Testis (tissue), 5 donors: ENCODE measurements at places on chromosomes 13 and 19.

GRCh38 chr13:49681842-49682435, 9.3 kb downstream of the EBPL start:
- DNase-seq = no peak

DNA sequence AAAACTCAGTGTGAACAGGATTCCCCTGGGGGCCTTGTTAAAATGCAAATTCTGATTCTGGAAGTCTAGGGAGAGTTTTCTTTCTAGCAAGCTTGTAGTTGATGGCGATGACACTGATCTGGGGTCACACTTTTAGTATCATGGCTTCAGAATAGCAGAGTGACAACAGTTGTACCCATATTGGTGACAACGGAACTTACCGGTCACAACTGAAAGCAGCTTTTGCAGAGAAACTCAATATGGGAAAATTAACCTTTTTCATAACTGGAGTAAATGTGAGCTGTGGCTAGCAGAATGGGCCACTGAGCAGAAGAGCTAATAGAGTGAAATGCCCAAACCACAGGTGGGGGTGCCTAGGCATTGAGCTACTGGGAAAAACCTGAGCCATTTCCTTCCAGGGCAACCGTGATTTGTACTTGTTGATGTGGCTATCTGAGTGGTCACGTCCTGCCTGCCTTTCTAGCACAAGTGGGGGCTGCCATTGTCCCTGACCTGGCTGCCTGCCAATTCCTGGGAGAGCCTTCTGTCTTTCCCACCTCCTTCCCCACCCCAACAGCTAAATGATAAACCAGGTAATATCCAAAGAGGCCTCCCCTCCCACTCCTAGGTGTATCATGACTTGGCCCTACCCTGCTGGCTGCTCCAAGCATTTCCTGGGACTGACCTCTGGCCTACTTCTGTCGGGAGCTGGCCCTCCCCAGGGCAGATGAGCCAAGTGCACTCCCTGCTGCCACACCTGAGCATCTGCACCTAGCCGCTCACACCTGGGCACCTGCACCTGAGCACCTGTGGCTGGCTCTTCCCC, 1.7 kb upstream of the SLC10A2 start:
- DNase-seq = no peak

DNA sequence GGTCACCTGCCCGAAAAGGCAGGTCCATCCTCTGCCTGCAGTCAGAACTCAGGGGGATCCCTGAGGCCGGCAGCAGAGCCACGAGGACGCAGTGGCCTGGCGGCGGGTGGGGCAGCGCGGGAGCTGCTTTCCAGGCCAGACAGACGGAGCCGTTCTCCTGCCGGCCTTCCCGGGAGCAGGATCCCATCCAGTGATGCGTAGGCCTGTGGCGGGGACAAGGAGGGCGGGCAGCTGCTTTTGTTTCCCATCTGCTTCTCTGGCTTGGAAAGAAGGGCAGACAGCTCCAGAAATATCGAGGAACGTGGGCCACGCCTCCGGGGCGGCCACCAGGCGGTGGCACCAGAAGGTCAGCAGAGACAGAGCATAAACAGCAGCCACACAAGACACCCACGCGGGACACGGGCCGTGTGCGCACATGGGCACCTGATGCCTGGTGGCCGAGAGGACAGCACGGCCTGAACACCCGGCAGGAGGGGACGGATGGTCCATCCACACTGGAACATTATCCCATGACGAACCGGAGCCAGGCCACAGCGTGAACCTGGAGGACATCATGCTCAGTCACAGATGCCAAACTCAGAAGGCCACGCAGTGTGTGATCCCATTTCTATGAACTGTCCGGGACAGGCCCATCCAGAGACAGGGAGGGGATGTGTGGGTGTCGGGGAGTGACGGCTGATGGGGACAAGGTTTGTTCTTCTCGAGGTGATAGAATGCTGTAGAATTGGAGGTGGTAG, 13.9 kb upstream of the MKNK2 start:
- DNase-seq = peak; percentile 67

GRCh38 chr13:110536006-110536693, 25.4 kb downstream of the RAB20 start:
- peak; percentile 54 for DNase-seq

DNA sequence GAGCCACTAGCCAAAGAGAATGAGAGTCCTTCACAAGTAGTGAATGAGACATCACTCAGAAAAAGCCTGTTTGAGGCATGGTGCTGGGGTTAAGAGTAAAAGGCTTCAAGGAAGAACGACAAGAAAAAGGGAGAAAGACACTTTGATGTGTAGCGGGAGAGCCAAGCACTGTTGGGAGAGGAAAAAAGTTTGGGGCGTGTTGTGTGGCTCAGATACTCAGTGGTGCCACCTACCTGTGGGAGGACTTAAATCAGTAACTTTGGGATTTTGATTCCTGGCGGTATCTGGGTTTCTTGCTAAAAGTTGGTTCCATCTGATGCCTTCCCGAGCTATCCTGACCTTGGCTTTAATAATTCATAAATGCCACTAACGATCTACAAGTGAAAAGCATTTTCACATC, 12.3 kb downstream of the ELSPBP1 start:
- peak; percentile 39 for DNase-seq

DNA sequence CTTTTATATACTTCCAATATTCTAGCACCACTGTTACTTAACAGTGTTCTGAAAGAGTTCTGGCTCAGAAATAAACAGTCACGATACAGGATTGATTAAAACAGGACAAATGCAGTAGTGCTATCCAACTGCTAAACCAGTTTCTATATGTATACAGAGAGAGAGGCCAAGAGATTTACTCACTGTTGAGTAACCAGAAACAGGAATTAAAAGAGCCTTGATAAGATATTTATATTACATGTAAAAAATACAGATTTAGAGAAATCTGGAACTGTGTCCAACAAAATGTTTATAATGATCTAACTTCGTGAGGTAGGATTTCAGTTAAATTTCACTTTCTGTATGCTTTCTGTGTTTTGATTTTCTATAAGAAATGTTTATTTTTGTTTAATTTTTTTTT, 116.6 kb downstream of the CDK8 start:
- DNase-seq = no peak

- peak; percentile 36 for DNase-seq
Measured at GRCh38 chr19:45440873-45441654, 17.3 kb upstream of the ERCC1 start.

DNA sequence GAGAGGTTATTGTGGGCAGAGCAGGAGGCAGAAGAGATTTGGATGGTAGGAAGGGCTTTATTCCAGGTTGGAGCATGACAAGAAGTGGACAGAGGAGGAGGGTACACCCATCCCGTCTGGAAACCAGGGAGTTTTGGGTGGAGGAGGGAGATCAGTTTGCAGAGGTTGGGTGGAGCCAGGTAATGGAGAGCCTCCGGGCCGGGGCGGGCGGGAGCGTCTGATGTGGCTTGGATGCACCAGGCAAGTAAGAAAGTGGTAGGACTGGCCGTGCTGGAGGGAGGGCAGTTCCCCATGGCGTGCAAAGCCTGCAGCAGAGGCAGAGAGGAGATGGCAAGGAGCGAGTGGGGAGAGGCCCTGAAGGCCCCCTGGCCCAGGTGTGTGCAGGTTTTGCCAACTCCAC, 10.9 kb downstream of the IGFLR1 start:
- DNase-seq = no peak

DNA sequence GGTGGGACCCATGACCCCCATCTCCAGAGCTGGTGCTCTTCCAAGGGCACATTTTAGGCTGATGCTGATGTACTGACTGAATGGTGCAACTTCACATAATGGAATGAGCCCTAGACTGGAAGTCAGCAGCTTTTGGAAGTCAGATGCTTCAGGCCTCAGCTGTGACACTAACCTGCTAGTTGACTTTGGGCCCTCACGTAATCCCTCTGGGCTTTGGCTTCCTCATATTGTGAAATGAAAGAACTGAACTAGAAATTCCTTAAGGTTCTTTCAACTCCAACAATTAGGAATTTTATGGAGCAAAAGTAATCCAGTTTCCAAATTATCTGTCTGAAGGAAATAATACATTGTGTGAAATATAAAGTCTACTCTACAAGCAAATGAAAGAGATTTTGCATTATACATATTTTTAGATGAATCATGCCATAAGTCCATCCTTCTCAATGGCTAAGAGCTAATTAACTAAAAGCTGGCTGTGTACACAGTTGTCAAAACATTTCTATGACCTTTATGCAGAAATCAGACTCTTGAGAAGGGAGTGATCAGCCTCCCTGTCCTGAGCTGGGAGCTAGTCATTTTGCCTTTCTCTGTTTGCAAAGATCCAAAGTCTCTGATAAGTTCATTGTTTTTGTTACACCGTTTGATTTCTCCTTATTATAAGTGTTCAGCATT, 204.2 kb downstream of the DCLK1 start:
- no peak for DNase-seq

DNA sequence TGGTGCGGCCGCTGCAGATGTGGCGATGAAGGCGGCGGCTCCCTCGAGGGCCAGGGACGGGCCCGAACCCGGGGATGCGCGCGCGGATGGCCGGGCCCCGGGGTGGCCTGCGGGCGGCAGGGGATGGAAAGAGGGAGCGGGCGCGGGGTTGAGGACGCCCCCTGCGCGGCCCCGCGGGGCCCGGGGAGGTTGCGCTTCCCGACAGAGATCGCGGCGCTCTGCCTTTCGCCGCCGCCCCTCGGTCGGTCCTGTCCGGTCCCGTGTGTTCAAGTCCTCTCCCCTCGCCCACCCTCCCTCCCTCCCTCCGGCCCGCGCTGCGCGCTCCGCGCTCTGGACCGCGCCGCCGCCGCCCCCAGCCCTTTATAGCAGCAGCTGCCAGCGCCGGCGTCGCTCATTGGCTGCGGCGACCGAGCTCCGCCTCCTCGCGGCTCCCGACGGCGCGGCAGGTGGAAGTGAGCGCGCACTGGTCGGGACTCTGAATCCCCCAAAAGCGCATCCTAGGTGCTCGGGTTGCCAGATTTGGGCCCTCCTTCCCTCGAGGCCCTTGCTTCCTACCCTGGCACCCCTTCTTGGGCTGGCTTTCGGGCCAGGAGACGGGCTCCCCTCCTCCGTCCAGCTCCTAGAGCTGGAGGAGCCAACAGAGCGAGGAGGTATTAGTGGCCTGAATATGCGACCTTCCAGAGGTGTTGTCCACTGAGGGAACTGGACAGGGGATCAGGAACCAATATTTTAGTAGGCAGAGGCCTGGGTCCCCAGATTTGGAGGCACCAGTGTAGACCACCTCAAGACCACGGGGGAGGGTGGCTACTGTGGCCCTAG, at the start of gene ELAVL3:
TSS of gene ELAVL3 (minus strand) at position 332 of the 819 bp plus-strand sequence. CDS start 438 bp downstream, outside the sequence.
- DNase-seq = no peak

DNA sequence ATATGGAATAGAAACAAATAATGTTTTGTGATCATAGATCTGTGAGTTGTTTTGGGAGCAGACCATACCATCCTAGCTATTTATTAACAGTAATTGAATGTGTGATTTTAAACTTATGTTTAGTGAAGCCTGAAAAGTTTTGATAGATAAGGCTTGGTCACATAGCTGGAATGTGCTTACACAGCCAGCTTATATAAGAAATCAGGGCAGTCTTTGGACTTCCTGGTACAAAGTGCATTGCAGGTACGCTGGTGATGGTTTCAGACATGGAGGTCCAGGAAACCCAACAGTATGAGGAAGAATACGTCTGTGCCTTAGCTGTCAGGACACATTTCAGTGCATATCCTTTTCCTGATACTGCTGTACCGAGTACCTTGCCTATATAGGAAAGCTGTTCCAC, 2316.2 kb upstream of the PCDH20 start:
- no peak for DNase-seq

DNA sequence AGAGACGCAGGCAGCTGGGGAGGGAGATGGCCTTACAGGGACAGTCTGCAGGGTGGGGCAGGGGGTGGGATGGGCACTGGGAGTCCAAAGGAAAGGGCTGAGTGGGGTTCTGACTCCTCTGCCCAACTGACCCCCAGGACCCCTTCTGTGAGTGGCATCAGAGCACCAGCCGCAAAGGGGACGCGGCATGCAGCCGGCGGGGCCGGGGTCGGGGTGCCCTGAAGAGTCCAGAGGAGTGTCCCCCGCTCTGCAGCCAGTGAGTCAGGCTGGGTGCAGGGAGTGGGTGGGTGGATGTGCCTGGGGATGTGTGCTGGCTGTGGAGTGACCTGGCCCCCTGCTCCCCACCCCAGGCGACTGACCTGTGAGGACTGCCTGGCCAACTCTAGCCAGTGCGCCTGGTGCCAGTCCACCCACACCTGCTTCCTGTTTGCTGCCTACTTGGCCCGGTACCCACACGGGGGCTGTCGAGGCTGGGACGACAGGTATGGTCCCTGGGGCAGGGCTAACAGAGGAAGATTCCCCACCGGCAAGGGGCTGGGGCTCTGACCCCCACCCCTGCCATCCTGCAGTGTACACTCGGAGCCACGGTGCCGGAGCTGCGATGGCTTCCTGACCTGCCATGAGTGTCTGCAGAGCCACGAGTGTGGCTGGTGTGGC, 25.8 kb downstream of the MEGF8 start:
- no peak for DNase-seq

DNA sequence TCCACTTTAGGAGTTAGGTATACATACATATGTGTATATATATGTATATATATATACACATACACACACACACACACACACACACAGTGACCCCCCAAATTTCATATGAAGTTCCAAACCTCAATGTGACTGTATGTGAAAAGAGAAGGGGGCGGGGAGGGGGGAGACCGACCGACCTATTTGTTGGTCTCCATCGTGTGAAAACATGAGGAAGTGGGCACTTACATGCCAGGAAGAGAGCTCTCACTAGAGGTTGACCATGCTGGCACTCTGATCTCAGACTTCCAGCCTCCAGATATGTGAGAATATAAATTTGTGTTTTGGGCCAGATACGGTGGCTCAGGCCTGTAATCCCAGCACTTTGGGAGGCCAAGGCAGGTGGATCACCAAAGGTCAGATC, 24.6 kb downstream of the ZNF562 start:
- DNase-seq = no peak

GRCh38 chr19:9792206-9793070, 23.9 kb upstream of the ZNF846 start:
- DNase-seq = peak; percentile 97

DNA sequence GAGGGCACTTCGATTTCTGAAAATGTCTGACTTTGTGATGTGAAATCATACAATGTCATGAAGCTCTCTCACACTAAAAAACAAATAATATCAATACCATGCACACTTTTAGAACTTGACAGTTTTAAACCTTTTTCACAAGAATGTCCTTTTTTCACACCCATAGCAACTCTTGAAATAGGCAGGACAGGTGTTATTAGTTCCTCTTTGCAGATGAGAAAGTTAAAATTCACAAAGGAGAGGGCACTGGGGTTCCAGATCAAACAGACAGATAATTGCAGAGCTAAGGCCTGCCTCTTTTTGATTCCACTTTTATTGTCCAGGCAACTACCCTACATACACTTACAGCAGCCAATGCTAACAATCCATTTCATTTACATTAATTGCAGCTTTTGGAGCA, 142.8 kb downstream of the KLF12 start:
- no peak for DNase-seq

- DNase-seq = no peak
Measured at GRCh38 chr13:76803831-76804230, 82.4 kb downstream of the KCTD12 start.
